ENCODE measurements at places on chromosomes 6 and 20. TPM values are rescaled to one million over a fixed set of nuclear protein-coding genes. Genes with fewer than 3 reads are reported as not detected.

Gene PGC
- total RNA-seq = not detected

Gene ARHGAP18
- total RNA-seq = 16.3 TPM

Gene CCN6
- not detected for total RNA-seq

Gene LRRN4
- total RNA-seq = not detected

Gene PTK6
- not detected for total RNA-seq

Gene OR12D3
- not detected for total RNA-seq

Gene SLC52A3
- total RNA-seq = not detected

Gene BNIP5
- not detected for total RNA-seq

Gene HLA-DQB1
- total RNA-seq = 0.63 TPM

Gene TMEM74B
- 12.5 TPM for total RNA-seq

Gene ASCC3
- 42.6 TPM for total RNA-seq

Gene SEMG1
- total RNA-seq = not detected

Gene RPP40
- 13.8 TPM for total RNA-seq

Gene MEI4
- 0.31 TPM for total RNA-seq

Gene IYD
- not detected for total RNA-seq
